ENCODE measurements at places on chromosomes 5 and 9.

DNA sequence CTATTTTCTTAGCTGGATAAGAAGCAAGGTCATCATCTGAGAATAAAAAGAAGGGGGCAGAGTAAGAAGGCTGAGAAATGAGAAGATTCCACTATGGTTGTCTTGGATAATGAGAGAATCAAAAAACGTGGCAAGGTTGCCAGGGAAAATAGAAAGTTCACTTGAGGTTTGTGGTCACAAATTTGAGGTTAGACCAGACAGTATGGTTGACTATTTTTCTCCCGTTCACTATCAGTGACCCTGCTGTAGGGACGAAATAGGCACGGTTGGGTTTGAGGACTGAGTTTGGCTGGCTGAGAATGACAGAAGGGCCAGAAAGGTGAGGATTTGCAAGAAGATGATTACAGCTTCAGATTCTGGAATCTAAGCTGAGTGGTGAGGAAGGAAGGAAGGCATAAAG, 266.0 kb upstream of the ZNF462 start:
- no peak for DNase-seq

DNA sequence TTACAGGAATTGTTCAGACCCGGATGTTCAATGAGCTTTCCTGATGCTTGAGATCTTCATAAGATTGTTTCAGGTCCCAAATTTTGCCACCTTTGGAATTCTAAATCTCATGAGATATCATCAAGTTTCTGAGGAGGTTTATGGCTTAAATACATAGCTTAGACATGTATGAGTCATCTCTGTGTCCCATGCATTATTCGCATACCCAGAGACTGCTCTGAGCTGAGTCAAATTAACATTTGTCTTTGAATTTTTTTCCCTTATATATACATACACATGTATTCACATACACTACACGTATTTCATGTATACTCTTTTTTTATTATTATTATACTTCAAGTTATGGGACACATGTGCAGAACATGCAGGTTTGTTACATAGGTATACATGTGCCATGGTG, 744.6 kb downstream of the BRINP1 start:
- DNase-seq = no peak

DNA sequence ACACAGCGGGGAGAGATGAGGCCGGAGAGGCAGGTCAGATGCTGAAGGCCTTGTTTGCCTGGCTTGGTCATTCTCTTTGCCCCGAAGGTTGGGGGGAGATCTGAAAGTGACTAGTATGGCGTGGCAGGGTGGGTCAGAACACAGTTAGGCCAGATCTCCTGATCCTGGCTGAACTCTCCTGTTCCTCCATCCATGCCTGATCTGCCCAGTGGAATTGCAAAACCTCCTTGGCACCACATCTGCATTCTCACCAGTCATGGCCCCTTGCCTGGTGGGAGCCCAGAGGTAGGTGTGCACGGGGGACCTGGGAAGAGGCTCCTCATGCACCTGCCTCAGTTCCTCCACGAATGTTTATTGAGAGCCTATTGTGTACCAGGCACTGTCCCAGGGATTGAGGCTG, 23.2 kb downstream of the TEX53 start:
- DNase-seq = no peak

DNA sequence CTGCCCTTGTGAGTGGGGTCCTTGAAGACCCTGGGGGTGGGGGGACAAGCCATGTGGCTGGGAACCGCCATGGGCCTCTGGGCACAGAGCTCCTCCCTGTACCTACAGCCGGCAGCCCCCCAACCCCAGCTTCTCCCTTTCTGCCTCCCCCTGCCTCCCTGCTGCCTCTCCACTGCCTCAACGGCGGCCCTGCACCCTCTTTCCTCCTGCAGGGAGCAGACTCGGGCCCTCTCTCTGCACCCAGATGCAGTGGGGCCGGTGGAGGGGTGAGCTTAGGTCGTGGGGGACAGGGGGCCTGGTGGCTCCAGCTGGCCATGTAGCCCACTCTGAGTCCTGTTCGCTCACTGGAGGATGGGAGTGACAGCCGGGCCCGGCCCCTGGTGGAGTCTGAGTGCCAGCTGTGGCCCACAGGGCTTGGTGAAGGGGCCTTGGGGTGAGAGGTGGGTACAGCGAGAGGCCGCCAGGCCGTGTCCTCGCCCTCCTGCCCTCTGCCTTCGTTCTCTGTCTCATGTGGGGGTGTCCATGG, 139.3 kb upstream of the COL5A1 start:
- no peak for DNase-seq

DNA sequence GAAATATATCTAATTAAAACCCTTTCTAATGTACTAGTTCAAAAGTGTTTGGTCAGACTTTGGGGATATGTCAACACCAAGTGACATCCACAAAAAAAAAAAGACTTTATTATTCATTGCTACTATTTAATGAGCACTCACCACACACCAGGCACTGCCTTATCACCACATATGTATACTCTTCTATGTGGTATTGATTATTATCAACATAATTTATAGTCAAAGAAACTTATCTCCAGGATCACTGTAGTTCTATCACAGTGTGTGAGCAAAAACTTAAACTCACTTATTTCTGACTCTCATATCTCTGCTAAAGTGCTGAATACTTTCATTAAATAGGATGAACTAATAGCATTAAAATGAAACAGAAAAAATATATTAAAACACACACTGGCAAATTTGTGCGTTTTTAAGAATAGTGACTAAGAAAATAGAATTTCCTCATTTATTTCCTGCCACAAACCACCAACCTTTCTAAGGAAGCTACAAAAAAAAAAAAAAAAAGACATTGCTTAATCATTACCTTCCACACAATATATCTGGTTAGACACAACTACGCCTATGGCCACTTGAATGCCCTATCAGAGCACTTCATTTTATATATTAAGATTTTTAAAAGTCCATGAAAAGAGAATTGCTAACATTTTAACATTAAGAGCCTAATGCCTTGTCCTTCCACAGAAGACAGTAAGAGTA, 12.8 kb downstream of the SLCO4C1 start:
- no peak for DNase-seq

DNA sequence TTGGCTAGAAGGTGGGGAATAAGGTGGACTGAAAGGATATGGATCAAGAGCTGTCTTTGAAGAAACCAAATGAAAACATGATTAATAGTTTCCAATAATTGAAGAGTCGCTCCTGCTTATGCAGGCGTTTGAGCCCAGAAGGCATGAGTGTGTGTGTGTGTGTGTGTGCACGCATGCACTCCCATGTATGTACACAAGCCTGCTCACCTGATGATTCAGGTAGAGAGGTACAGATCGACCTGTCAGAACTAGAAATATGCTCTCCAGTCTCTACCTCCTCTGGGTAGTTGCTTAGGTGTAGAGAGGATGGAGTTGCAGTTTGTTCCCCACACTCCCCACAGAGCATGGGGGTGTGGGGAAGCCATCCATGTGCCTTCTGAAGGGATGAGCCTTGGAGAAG, 1.1 kb upstream of the FGF1 start:
- no peak for DNase-seq

GRCh38 chr5:652773-653350, 40.3 kb downstream of the TPPP start:
- DNase-seq = no peak

GRCh38 chr5:39619168-39619818, 194.5 kb upstream of the DAB2 start:
- DNase-seq = no peak

DNA sequence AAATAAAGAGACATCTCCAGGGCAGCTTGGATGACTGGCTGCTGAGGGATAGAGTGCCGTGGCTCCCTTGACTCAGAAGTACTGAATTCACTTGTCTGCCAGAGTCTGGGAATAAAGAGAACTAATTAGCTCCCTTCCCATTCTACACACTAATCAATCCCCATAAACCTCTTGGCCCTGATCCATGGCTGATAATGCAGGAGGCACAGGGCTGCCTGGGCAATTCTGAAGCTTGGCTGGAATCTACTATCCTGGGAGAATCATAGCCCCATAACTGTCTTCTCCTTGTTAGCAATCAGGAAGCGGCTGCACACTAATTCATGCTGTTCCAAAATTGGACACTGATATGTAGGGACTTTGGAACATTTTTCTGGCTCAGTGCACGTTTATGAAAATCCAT, 197.7 kb downstream of the PTTG1 start:
- no peak for DNase-seq

- no peak for DNase-seq
Observed at GRCh38 chr5:141354900-141355469, at the start of gene PCDHGA4. TSS of gene PCDHGA4 (plus strand) at chr5:141355021. CDS start at chr5:141355108, 87 bp downstream.

- DNase-seq = no peak
Observed at GRCh38 chr9:71744754-71745521, 23.4 kb downstream of the CEMIP2 start.

DNA sequence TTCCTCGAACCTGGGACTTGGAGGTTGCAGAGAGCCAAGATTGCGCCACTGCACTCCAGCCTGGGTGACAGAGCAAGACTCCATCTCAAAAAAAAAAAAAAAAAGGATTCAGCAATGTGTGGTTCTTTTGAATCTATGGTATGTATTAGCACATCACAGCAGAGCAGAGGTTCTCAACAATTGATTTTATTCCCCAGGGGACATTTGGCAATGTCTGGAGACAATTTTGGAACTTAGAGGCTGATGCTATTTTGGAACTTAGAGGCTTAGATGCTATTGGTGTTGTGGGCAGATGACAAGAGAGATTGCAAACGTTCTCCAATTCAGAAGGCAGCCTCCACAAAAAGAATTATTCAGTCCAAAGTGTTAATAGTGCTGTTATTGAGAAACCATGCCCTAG, 115.2 kb downstream of the TMC1 start:
- DNase-seq = no peak

GRCh38 chr9:114363424-114363823, 24.4 kb downstream of the AKNA start:
- no peak for DNase-seq

GRCh38 chr5:154677921-154678320, 77.3 kb upstream of the LARP1 start:
- no peak for DNase-seq

DNA sequence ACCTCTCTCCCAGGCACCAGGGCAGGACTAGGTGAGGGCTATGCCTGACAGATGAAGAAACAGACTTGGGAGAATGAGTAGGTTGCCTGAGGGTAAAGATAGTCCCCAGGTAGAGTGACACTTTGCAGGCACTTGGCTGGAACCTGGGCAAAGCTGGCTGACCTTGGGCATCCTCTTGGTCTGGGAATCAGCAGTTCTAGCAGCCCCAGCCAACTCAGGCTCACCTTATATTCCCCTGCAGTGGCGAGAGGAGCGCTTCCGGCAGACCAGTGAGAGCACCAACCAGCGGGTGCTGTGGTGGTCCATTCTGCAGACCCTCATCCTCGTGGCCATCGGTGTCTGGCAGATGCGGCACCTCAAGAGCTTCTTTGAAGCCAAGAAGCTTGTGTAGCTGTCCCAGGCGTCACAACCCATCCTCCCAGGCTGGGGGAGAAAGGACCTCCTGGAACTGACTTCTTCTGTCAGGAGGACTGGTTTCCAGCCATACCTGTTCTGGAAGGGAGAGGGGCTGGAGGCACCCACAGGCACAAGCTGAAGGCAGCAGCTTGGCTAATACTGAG, 3.1 kb downstream of the TMED9 start:
- DNase-seq = no peak

DNA sequence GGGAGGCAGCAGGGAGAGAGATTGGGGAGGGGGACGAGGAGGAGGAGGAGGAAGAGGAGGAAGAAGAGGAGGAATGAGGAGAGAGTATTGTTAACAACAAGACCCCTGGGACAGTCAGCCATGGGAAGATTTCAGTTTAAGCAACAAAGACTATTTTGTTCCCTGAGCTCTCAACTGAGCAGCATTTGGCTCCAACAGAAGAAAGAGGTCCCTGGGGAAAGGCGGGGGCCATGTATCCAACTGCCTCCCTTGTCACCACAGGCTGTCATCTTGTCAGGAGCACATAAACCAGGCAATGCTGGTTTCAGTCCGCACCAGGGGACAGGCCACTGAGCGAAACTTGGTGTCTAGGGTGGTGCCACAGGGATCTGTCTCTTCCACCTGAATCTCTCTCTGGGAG, 316.1 kb downstream of the TLE1 start:
- DNase-seq = no peak

- no peak for DNase-seq
Observed at GRCh38 chr5:8458038-8458383, 589.1 kb downstream of the MTRR start.

- no peak for DNase-seq
Observed at GRCh38 chr9:84819491-84819991, 150.0 kb downstream of the NTRK2 start.

GRCh38 chr5:143427122-143427735, 23.7 kb upstream of the NR3C1 start:
- DNase-seq = no peak

DNA sequence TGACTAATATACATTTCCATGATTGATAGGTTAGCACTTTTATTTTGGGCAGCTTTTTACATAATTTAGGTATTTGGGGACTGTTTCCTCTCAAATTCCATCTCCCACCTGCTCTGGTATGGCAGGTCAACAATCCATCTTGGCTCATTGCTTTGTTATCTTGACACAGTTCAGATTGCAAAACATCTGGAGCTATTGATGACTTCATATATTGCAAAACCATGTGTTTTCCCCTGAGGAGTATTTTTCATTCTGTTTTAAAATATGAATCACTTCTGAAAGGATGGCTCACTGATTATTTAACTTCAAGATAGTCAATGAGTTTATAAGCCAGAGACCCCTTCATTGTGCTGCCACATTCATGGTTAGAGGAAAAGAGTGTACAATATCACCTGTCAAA, 1206.0 kb upstream of the C9orf72 start:
- no peak for DNase-seq

DNA sequence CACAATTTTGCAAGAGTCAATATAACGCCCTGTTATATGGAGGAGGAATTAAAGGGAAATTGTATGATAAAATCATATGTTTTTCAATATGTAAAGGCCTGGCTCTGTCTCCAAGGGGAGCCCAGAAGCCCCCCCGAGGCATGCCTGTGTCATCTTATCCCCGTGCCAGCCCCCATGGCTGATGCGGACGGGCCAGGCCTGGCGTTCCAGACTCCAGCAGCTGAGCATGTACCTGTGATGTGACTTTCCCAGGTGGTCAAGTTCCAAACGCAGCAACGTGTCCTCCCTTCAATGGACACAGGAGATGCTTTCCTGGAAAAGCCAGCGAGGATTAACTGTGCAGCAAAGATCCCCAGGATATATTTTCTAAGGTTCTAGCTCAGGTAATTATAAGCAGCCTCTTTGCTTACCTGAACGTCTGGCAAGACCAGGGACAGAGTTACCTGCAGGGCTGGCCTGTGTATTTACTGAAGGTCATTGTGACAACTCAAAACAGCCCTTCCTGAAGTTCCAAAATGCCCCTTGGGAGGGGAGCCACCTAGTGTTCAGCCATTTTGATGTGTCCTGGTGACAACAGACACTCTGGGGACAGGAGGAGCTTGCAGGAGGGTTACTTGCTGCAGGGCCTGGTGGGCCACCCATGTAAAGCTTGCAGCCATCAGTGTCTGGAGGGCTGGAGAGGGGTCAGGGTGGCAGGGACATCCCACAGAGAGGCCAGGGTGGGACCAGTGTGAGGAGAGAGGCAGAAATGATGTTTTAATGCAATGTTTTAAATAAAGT, 53.3 kb upstream of the RNU6ATAC start:
- no peak for DNase-seq

- no peak for DNase-seq
Observed at GRCh38 chr9:121199921-121200320, 1.7 kb downstream of the RAB14 start.
